ENCODE measurements at places on chromosomes 11 and 22. TPM values are rescaled to one million over a fixed set of nuclear protein-coding genes. Genes with fewer than 3 reads are reported as not detected.
A peak's percentile ranks its signal among the peaks of the same experiment; 100 is the strongest.

SEZ6L gene
- total RNA-seq = under 0.01 TPM

RASSF10 gene
- total RNA-seq = not detected

RGL4 gene
- not detected for total RNA-seq

PLAAT4 gene
- total RNA-seq = 16.6 TPM

LTBP3 gene
- 147 TPM for total RNA-seq

OR2D2 gene
- not detected for total RNA-seq

CD3G gene
- total RNA-seq = not detected

- DNase-seq = no peak
Observed at GRCh38 chr11:106552694-106553203, 465.5 kb downstream of the GUCY1A2 start.

- DNase-seq = peak; percentile 83
Observed at GRCh38 chr11:116885951-116886655, 48.7 kb upstream of the APOA1 start.

DNA sequence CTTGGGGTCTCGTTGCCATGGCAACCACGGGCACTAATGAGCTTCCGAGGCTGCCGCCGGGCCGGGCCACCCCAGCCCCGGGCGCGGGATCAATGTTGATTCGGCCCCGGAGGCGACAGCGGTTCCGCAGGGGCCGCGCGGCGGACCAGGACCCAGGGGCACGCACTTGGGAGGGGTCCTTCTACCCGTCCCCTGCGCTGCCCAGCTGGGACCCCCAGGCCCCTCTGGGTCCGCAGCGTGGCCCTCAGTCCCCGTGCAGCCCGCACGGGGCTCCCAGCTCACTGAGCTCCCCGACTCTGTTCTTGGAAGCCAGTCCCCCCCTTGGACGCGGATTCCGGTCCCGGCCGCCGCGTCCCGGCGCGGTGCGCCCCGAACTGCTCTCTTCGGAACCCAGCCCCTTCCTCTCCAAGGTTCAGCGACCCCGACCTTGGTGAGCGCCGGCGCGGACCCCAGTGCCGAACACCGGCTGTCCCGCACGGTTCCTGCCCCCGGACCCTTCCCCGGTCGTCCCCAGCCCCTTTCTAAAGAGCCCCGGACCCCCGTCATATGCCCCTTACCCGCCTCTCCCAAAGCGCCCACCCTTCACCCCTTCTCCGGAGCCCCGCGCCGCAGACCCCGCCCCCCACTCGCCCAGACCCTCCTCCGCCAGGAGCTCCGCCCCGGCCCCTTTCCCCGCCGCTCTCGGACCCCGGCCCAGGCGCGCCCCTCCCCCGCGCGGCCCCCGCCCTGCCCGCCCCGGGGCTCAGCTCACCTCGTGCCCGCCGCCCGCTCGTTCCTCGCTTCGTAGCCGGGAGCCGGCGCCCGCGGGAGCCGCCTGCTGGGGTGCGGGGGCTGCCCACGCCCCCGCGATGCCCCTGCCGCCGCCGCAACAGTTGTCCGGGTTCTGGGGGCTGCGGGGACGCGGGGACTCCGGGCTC is 18.3 kb upstream of the SHISAL1 start:
- DNase-seq = no peak

Measured in fibroblast of the aortic adventitia (primary cell).